ENCODE measurements at places on chromosomes 1 and 21.

- DNase-seq, result no peak
Observed at GRCh38 chr21:46376856-46377453, 53.0 kb downstream of the PCNT start.

GRCh38 chr1:184487531-184488193 is 100.8 kb downstream of the C1orf21 start:
- DNase-seq, result no peak

DNA sequence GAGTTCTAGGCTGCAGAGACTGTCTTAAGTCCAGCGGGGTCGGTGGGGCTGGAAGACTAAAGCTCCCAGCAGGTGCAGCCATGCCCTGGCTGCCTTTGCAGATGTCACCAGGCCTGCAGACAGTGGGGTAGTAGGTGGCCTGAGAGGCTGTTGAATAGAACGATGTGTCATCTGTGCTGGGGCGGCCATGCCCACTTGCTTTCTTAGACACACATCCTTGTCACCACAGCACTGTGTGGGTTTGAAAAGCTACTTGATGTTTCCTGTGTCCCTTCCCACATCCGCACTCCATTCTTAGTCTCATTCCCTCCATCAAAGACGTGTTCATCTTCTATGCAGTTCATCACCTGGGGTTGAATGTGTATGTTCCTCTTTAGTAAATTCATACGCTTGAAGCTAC is 184.5 kb upstream of the TMEM51 start:
- DNase-seq, result no peak

GRCh38 chr1:19412654-19413053 is 72.7 kb downstream of the CAPZB start:
- DNase-seq, result no peak

DNA sequence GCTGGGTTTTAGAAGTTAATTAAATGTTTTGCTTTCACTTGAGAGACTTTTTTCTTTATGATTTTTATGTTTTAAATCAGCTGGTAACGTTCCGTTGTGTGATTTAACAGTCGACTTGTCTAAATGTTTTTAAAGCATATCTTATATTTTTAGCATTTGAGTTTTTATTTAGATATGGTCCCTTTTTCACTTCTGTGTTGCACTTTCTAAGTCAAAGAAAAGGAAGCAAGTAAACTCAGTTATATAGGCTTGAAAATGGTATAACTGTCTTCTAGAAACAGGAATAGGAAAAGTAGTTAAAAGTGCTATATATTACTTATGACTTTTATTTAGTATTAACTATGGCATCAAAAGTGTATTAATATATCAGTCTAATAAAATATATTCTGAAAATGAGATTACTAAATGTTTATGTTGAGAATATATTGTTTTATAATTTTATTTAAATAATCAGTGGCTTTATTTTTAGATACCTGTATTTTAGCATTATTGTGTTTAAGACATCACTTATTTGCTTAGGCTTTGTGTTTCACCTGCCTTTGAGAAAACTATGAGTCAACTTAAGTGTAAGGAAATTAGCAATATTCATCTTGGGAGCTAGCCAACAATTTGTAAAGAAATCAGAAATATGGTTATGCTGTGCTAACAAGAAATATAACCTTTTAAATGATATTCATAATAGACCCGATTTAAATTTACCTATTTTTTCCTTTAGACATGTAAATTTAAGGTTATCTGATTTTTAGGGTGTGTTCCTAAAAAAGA is 60.5 kb downstream of the RABGAP1L start:
- no peak for DNase-seq

GRCh38 chr1:161531986-161532643 is 7.8 kb downstream of the HSPA6 start:
- DNase-seq, result no peak

DNA sequence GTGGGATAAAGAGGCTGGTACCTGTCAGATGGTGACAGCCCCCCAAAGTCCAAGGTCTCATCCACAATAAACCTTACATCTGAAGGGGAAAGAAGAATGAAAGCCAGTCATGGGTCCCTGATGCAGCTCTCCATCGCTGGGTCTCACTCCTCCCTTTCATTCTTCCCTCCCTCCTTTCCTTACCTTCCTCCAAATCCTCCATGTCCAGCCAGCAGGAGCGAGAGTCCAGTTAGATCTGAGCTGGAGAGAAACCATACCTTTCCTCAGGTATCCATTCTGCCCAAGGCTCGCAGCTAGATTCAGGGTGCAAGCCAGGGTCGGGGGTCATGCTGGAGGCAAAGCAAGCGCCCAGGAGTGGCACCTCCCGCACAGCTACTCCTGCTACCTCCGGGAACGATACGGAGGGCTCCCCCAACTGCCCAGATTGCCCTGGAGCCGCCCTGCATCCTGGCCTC is 421 bp downstream of the PSRC1 start:
- DNase-seq, result no peak

DNA sequence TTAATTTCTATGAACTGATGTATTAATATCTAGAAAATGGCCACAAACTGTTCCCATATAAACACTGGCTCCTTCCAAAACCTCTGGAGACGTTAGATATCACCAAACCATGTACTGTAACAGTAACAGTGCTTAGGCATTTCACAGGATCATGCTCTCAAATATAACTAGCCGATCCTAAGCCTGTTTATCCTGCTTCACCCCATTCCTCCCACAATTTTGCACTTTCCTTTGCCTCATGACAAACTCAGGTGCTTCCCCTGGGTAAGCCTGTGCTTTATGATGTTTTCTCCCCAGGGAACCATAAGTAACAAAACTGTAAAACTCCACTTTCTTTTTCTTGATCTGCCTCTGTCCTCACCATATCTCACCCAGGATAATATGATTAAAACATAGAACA is 452.3 kb downstream of the PLA2G4A start:
- no peak for DNase-seq

DNA sequence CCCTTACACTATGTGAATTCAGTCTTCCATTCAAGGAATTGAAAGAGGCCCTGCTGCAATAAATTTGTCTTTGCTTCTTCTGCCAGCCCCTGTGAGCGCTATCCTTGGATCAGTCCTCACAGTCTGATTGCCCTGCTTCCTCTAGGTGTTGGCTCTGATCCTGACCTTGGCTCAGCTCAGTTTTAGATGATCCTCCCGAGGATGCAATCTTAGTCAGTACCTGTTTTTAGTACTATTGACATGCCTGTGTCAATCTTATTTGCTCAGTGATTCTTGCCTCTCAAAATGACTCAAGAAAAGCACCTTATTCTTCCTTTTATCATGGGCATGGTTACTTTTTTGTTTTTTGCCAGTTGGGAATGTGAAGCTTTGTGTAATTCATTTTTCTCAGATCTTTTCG is 101.4 kb upstream of the KCNK1 start:
- no peak for DNase-seq

- no peak for DNase-seq
Observed at GRCh38 chr1:242623119-242623518, 98.6 kb upstream of the PLD5 start.

DNA sequence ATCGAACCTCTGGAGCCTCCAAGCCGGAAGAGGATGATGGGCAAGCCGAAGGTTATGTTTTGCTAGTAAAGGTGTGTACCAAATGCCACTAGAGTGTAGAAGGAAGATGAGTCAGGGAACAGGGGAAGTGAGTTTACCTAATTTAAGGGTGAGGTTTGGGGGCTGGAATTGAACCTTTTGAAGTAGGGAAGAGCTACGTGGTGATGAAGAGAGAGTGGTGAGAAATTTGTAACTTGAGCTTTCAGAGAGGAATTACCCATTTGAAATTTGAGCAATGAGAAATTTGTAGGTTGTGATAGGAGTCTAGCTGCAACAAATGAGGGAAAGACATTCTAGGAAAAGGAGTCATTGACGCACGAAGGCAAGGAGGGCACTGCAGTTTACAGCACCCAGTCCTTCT is 70.0 kb upstream of the TENT5C start:
- no peak for DNase-seq

- DNase-seq, result no peak
Observed at GRCh38 chr1:184272175-184272866, 114.5 kb upstream of the C1orf21 start.

- DNase-seq, result no peak
Observed at GRCh38 chr1:49240709-49241221, 464.1 kb upstream of the BEND5 start.

DNA sequence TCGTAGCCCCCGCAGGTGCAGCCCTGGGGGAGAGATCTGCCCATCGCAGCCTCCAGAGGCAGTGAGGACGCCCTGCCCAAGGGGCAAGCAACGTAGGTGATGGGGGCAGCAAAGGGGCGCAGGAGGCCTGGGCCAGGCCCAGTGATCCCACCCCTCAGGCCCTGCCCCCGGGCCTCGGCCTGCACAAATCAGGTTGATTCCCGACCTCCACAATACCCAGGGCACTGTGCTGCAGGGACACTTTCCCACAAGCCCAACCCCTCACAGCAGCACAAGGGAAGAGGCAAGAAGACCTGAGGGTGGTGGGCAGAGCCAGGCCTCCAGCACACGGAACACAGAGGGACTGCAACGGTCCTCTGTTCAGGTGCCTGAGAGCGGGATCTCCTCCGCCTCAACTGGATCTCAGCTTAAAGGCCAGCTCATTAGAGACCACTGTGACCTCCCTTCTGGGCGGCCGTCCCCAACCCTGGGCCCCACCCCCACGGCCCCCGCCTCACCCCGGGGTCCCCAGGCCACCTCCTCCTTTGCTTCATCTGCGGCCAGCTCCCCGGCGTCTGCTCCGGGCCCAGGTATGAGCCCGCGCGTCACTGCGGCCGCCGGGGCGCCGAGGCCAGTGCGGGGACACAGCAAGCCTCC is 812 bp upstream of the ARF1 start:
- no peak for DNase-seq

- no peak for DNase-seq
Observed at GRCh38 chr1:184258525-184258924, 128.3 kb upstream of the C1orf21 start.

- no peak for DNase-seq
Observed at GRCh38 chr21:33872881-33873515, 42.6 kb downstream of the ATP5PO start.

DNA sequence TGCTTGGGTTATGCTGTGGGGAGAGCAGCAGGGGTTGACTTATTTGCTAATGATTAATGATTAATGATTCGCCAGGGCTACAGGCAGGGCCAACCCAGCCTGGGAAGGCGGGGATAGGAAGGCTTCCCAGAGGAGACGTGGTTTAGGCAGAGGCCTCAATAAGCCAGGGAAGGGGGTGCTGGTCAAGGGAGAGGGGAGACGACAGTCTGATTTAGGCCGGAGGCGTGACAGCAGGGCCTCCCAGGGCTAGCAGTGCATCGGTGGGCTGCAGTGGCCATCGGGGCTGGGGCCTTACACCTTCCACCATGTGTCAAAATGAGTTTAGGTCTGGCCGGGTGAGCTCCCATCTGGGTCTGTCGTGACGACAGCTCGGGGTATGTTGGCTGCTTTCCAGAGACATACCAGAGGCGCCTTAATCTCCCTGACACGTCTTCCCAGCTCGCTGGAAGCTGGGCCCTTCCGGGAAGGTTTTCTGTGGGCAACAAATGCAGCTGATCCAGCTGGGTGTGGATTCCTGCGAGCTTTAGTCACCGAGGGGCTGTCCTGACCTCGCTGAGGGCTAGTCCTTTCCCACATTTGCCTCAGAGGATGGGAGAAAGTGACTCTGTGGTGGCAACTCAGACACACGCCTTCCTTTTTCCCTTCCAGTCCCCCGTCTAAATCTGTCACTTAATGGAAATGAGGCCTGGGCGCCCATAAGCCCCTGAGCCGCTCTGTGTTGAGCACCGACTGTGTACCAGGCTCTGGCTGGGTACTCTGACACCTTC is 3.7 kb upstream of the SLC1A7 start:
- DNase-seq, result no peak

DNA sequence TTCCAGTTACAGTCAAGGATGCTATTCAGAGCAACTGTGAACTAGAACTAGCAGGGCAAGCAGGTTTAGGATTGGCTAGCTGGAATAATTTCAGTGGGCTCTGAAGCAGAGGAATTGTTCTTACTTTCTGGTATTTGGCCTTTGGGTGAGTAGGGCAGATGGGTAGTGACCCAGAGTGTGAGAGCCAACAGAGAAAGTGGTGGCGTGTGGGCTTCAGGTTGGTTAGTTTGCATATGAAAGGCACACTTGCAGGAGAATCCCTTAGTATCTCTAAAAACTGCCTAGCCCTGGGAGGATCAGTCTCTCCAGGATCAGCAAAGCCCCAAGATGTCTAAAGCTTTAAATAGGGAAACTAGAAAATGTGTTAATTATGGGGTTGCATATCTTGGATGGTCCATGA is 67.6 kb upstream of the LRRC8B start:
- DNase-seq, result no peak

DNA sequence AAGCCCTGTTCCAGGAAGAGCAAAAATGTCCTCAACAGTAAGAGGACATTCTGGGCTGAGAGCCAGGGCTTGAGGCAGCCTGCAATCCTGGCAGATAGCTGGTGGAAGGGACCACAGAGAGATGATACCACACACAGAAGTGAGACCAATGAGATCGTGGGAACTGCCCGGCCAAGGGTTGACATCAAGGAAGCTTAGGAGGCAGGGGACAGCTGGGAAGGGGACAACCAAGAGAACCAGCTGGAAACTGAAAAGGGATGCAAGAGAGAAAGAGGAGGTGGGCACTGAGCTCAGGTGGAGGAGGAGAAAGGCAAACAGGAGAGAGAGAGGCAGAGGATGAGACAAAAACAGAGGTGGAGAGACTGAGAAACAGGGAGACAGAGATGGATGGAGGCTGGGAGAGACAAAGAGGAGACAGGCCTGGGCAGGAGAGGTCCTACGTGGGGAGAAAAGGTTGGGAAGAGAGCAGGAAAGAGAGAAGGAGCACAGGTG is 9.2 kb downstream of the PDZK1IP1 start:
- no peak for DNase-seq

GRCh38 chr1:27528818-27529703 is 39.1 kb upstream of the WASF2 start:
- no peak for DNase-seq

DNA sequence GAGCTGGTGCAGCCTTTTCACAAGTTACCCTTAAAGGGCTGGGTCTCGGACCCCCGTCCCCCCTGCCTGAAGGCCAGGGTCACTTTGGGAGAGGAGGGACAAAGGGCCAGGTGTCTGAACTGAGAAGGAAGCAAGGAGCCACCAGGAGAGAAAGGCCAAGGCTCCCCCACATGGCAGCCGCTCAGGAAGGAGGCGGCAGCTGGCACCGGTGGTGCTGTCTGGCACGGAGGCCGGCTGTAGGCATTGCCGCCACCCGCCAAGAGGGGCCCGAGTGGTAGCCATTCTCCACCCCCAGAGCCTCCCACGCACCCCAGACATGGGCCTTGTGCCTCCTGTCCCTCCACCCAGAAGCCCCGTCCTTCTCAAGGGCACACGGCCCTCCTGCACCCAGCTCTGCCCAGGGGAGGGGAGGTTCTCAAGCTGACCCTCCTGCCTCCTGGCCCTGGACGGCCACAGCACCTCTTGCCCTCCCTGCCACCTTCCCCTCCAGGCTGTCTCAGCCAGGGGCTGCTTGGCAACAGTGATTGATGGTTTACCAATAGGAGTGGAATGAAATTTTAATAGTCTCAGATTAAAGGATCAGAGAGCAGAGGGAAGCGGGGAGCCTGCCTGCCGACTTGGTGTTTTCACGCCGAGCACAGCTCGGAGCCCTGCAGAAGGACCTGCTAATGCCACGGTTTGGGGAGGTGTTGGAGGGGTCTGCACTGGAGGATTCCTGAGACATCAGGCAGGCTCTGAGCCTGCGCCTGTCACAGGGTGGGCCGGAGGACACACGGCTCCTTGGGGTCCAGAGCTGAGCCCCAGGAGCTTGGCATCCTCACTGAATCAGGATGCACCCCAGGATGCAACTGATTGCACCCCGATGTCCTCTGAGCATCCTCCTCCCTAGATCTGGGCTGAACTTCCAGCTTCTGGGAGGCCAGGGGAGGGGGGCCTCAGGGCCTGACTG is 211.9 kb upstream of the VAMP3 start:
- no peak for DNase-seq

GRCh38 chr1:110190282-110190929 is 19.7 kb upstream of the KCNC4 start:
- DNase-seq, result no peak

Measured in HL-60 (cell line).